ENCODE measurements at places on chromosomes 12 and 14.

DNA sequence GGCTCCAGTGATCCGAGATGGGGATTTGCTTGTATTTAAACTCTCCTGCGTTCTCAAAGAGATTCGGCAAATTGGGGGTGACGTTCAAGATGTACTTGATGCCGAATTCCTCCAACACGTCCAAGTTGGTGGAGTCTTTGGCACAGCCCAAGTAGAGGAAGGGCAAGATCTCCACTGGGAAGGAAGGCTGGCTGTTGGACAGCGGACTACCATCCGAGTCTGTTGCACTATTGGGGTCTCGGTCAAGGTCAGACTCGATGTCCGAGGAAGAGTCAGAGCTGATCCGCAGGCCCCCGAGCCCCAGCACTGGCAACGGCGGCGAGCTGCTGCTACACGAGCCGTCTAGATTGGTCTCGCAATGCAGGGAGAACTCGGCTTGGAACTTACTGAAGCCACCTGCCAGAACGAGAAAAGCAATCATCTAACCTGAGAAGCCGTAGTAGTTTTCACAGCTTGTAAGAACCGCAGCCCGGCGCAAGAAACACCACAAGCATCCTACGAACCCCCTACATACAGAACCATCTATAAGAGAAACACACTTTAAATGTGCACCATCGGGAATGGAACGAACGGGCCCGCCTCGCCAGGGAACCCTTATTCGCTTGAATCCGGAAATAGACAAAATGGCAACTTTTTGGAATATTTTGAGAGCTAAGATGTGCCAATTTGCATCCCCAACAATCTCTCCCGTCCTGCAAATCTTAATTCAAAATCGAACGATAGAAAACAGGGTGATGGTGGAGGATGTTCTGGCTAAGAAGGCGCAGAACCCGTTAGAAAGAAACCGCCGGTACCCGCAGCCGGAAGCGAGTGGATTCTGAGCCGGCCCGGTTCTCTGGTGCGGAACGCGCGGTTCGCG, 1.4 kb downstream of the DUSP6 start:
- peak overlapping the region; percentile 95 for H3K4me3 ChIP-seq
- DNase-seq = peak; percentile 42
- peaks cover 9% of the 10 kb centered on the region for H3K4me1 ChIP-seq
- peak overlapping the region; percentile 63 for H3K27ac ChIP-seq
- H3K36me3 ChIP-seq = no peaks in the 10 kb centered on the region

- no peak overlapping the region for H3K4me3 ChIP-seq
- peak; percentile 56 for DNase-seq
Measured at GRCh38 chr12:93032758-93033157, 103.7 kb upstream of the EEA1 start.

GRCh38 chr12:132428936-132429601, 60.9 kb upstream of the FBRSL1 start:
- peaks cover 10% of the 10 kb centered on the region for H3K4me1 ChIP-seq
- no peaks in the 10 kb centered on the region for H3K36me3 ChIP-seq
- H3K27me3 ChIP-seq = peaks cover 93% of the 10 kb centered on the region
- no peak overlapping the region for H3K27ac ChIP-seq

- H3K4me3 ChIP-seq = no peak overlapping the region
- H3K4me1 ChIP-seq = peaks cover 48% of the 10 kb centered on the region
- H3K27me3 ChIP-seq = no peaks in the 10 kb centered on the region
- H3K27ac ChIP-seq = no peak overlapping the region
- no peaks in the 10 kb centered on the region for H3K36me3 ChIP-seq
Measured at GRCh38 chr12:52197371-52198231, 5.8 kb upstream of the KRT80 start.

DNA sequence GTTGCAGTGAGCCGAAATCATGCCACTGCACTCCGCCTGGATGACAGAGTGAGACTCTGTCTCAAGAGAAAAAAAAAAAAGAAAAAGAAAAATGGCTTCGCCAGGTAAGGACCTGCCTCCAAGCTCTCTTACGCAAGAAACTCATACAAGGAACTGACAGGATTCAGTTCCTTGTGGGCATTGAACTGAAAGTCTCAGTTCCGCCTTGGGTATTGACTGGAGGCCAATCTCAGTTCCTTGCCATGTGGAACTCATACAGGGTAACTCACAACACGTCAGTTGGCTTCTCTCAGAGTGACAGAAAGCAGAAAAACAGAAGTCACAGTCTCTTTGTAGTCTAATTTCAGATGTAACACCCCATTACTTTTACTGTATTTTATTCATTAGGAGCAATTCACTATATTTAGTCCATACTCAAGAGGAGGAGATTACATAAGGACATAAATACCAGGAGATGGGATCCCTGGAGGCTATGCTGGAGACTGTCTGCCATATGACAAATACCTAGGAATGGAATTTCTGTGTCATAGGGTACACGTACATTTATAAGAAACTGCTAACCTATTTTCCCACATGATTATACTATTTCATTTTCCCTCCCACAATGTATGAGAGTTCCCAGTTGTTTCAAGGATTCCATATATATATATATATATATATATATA, 11.4 kb upstream of the NOPCHAP1 start:
- no peak overlapping the region for H3K27ac ChIP-seq
- no peaks in the 10 kb centered on the region for H3K36me3 ChIP-seq
- peak; percentile 30 for DNase-seq
- peaks cover 3% of the 10 kb centered on the region for H3K27me3 ChIP-seq

GRCh38 chr14:51331486-51332367, 91.7 kb downstream of the TMX1 start:
- peaks cover 5% of the 10 kb centered on the region for H3K4me1 ChIP-seq
- peak; percentile 48 for DNase-seq
- H3K27ac ChIP-seq = no peak overlapping the region
- H3K27me3 ChIP-seq = no peaks in the 10 kb centered on the region
- H3K4me3 ChIP-seq = no peak overlapping the region

DNA sequence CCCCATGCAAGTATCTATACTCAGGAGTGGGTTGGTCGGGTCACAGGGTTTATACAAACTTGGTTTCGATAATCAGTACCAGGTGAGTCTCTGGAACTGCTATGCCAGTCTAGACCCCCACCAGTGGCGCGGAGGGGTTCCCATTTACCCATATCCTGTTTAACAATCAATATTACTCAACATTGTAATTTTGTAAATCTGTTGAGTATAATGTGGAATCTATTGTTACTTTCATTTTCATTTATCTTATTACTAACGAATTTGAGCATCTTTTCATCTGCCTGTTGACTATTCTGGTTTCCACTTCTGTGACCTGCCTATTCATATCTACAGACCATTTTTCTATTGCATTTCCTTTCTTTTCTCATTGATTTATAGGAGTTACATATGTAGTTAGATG, 275.2 kb upstream of the CRY1 start:
- peaks cover 2% of the 10 kb centered on the region for H3K4me1 ChIP-seq
- no peak overlapping the region for H3K4me3 ChIP-seq
- no peak for DNase-seq
- H3K27me3 ChIP-seq = peaks cover 3% of the 10 kb centered on the region
- H3K27ac ChIP-seq = no peak overlapping the region
- H3K36me3 ChIP-seq = no peaks in the 10 kb centered on the region

GRCh38 chr12:63870838-63871237, 26.3 kb downstream of the SRGAP1 start:
- peaks cover 2% of the 10 kb centered on the region for H3K4me1 ChIP-seq
- H3K36me3 ChIP-seq = peaks cover 3% of the 10 kb centered on the region
- H3K27ac ChIP-seq = no peak overlapping the region
- H3K4me3 ChIP-seq = no peak overlapping the region

DNA sequence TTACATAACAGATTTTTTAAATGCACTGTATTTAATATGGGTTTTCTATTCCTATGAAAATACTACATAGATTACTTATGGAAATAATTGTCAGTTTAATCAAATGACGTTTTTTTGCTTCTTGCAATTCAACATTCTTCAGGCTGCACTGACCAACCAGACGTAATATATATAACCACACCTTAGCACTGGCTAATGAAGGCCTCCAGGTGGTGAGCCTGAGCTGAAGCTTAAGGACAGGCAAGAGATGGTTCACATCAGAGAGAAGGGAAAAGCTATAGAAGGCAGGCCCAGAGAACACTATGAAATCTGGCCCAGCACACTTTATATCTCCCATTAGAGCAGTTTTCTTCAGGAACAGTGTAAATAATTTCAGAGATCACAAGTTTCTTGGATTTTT, 2.8 kb upstream of the MDGA2 start:
- no peaks in the 10 kb centered on the region for H3K36me3 ChIP-seq
- no peak overlapping the region for H3K4me3 ChIP-seq
- peaks cover 27% of the 10 kb centered on the region for H3K4me1 ChIP-seq

GRCh38 chr12:117494833-117495655, 133.6 kb upstream of the NOS1 start:
- DNase-seq = no peak

- peak; percentile 61 for DNase-seq
- peaks cover 40% of the 10 kb centered on the region for H3K4me1 ChIP-seq
- H3K4me3 ChIP-seq = no peak overlapping the region
- H3K27me3 ChIP-seq = no peaks in the 10 kb centered on the region
- H3K27ac ChIP-seq = no peak overlapping the region
Measured at GRCh38 chr14:73761618-73762355, 47.6 kb upstream of the PNMA1 start.

GRCh38 chr12:88471331-88472045, 108.8 kb downstream of the KITLG start:
- no peaks in the 10 kb centered on the region for H3K4me1 ChIP-seq
- no peak overlapping the region for H3K27ac ChIP-seq
- no peak overlapping the region for H3K4me3 ChIP-seq
- H3K36me3 ChIP-seq = no peaks in the 10 kb centered on the region
